Activated CD4-positive, alpha-beta T cell treated with anti-CD3 and anti-CD28 coated beads, Interleukin-2, amount 10 ng/mL, durations not matched to agents 7 days and 5 days (primary cell): ENCODE measurements at places on chromosomes 1 and 21. TPM values are rescaled to one million over a fixed set of nuclear protein-coding genes. Genes with fewer than 3 reads are reported as not detected.

- H3K27me3 ChIP-seq = no peaks in the 10 kb centered on the region
- no peak overlapping the region for H3K27ac ChIP-seq
- peaks cover 8% of the 10 kb centered on the region for H3K4me1 ChIP-seq
- no peak overlapping the region for H3K4me3 ChIP-seq
Observed at GRCh38 chr1:10179406-10180091, 30.8 kb upstream of the KIF1B start.

DNA sequence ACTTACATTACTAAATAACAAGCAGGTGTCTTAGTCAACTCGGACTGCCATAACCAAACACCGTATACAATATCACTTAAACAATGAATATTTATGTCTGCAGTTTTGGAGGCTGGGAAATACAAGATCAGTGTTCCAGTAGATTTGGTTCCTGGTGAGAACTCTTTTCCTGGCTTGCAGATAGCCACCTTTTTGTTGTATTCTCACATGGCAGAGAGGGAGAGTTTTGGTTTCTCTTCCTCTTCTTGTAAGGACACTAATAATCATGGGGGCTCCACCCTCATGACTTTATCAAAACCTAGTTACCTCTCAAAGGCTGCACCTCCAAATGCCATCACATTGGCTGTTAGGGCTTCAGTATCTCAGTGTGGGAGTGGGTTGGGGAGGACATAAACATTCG lies 82.9 kb upstream of the CACYBP start:
- H3K4me1 ChIP-seq = peaks cover 24% of the 10 kb centered on the region
- no peaks in the 10 kb centered on the region for H3K27me3 ChIP-seq
- H3K36me3 ChIP-seq = peaks cover 11% of the 10 kb centered on the region
- DNase-seq = no peak
- peak overlapping the region; percentile 59 for H3K27ac ChIP-seq

GRCh38 chr1:232176222-232176621 lies 453.7 kb downstream of the SIPA1L2 start:
- no peak overlapping the region for H3K27ac ChIP-seq
- H3K36me3 ChIP-seq = no peaks in the 10 kb centered on the region
- no peaks in the 10 kb centered on the region for H3K4me1 ChIP-seq
- H3K4me3 ChIP-seq = no peak overlapping the region
- DNase-seq = no peak

MCM3AP gene
- 94.5 TPM for total RNA-seq

DNA sequence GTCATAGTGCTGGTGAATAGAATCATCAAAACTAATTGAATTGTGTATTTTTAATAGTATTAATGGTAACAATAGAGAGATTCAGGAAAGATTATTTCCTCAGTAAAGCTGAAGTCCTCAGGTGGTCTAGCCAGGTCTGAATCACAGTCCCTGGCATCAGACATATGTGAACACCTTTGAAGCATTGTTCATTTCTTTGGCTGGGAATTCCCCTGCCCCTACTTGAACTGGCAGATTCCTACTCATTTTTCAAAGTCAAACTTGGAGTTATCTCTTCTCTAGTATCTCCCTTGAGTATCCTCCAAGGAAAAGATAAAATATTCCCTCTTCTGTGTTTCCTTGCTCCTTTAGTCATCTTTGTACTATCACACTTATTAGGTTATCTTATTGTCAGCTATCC lies 759.8 kb downstream of the ADGRL2 start:
- H3K36me3 ChIP-seq = no peaks in the 10 kb centered on the region
- no peaks in the 10 kb centered on the region for H3K27me3 ChIP-seq
- H3K4me1 ChIP-seq = no peaks in the 10 kb centered on the region
- H3K27ac ChIP-seq = no peak overlapping the region
- H3K4me3 ChIP-seq = no peak overlapping the region

ADCY10 gene
- total RNA-seq = 0.15 TPM

FMO2 gene
- not detected for total RNA-seq

DNA sequence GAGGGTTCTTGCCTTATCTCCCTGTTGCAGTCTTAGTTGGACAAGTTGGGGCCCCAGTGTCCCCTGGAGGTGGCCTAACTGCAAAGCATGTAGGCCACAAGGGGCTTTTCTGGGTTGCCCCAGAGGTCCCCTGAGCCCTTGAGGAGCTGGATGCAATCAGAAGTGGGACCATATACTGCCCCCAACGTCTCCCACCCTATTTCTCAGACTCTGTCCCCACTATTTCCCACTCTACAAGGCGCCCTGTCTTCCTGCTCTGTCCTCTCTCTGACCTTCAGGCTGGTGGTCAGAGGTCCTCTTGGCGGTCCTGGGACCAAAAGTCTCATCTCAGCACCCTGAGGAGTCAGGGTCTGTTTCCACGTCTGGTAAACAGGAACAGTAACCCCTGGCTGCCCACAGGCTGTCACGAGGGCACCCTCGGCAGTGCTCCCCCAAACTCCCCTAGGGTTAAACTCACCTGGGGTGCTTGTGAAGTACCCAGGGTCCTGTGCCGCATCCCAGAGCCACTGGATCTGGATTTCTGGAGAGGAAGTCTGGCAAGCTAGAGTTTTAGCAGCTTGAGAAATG lies 14.9 kb downstream of the PROK1 start:
- H3K27me3 ChIP-seq = peaks cover 12% of the 10 kb centered on the region
- no peak for DNase-seq
- H3K27ac ChIP-seq = no peak overlapping the region
- no peaks in the 10 kb centered on the region for H3K4me1 ChIP-seq
- H3K4me3 ChIP-seq = no peak overlapping the region

SYCP1 gene
- not detected for total RNA-seq

DNA sequence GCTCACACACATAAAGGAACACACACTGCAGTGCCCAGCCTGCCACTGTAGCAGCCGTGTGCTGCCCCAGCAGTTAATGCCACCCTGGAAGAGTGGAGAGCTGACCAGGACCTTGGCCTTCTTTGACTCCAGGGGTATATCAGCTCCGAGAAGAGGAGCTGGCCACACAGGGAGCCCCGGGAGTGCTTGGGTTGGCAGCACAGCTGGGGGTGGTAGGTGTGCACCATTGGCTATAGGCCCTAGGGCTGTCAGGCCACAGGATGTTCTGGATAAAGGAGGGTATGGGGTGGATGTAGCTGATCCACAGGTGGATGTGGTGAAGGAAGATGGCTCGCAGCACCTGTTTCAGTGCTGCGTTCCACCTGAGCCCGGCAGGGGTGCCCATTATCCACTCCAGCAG lies 640.5 kb downstream of the PLPP3 start:
- no peaks in the 10 kb centered on the region for H3K4me1 ChIP-seq
- no peak overlapping the region for H3K27ac ChIP-seq
- H3K4me3 ChIP-seq = no peak overlapping the region
- no peaks in the 10 kb centered on the region for H3K27me3 ChIP-seq
- no peak for DNase-seq
- no peaks in the 10 kb centered on the region for H3K36me3 ChIP-seq

DISP3 gene
- 0.92 TPM for total RNA-seq

- peaks cover 12% of the 10 kb centered on the region for H3K27me3 ChIP-seq
- DNase-seq = no peak
- no peak overlapping the region for H3K4me3 ChIP-seq
- no peaks in the 10 kb centered on the region for H3K4me1 ChIP-seq
Observed at GRCh38 chr1:84069236-84069845, 70.4 kb upstream of the TTLL7 start.

- H3K36me3 ChIP-seq = no peaks in the 10 kb centered on the region
- no peaks in the 10 kb centered on the region for H3K4me1 ChIP-seq
- no peak overlapping the region for H3K27ac ChIP-seq
- no peak overlapping the region for H3K4me3 ChIP-seq
Observed at GRCh38 chr1:225737161-225737560, 40.5 kb upstream of the SRP9 start.

GRCh38 chr1:64733581-64734286 lies 11.1 kb upstream of the RAVER2 start:
- no peak for DNase-seq
- H3K27me3 ChIP-seq = no peaks in the 10 kb centered on the region
- no peaks in the 10 kb centered on the region for H3K36me3 ChIP-seq
- H3K27ac ChIP-seq = no peak overlapping the region
- no peak overlapping the region for H3K4me3 ChIP-seq
- H3K4me1 ChIP-seq = no peaks in the 10 kb centered on the region

GRCh38 chr1:229270547-229271447 lies at the start of gene RAB4A:
Gene RAB4A (plus strand): TSS chr1:229271111. CDS start chr1:229271340, 229 bp downstream.
- H3K36me3 ChIP-seq = peaks cover 16% of the 10 kb centered on the region
- peak within 1 kb of the TSS; percentile 92 for H3K4me3 ChIP-seq
- H3K4me1 ChIP-seq = peaks cover 33% of the 10 kb centered on the region
- H3K27me3 ChIP-seq = peaks cover 3% of the 10 kb centered on the region
- DNase-seq = peak; percentile 73
- H3K27ac ChIP-seq = peak within 1 kb of the TSS; percentile 91

EDARADD gene
- total RNA-seq = 1.6 TPM

NMNAT2 gene
- not detected for total RNA-seq

KLF17 gene
- not detected for total RNA-seq

DNA sequence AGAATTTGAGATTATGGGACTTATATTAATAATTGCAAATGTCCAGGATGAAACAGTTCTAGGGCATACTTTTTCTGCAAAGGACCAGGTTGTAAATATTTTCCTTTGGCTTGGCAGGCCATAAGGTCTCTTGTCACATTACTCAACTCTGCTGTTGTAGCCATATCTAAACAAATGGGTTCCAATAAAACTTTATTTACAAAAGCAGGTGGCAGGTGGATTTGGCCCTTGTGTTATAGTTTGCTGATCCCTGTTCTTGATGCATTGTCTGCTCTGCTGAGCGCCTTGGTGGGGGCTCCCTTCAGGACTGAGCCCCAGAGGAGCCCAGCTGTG lies 258.5 kb downstream of the FOXD2 start:
- H3K36me3 ChIP-seq = no peaks in the 10 kb centered on the region
- no peak overlapping the region for H3K27ac ChIP-seq
- H3K4me3 ChIP-seq = no peak overlapping the region

- H3K4me1 ChIP-seq = peaks cover 17% of the 10 kb centered on the region
- H3K4me3 ChIP-seq = peak overlapping the region; percentile 43
- no peak for DNase-seq
Observed at GRCh38 chr1:222897527-222898190, 82.8 kb downstream of the DISP1 start.

TNFSF4 gene
- 2.9 TPM for total RNA-seq

PRAMEF2 gene
- not detected for total RNA-seq

GRCh38 chr1:206065547-206066145 lies 12.7 kb downstream of the RHEX start:
- no peak for DNase-seq
- peaks cover 26% of the 10 kb centered on the region for H3K4me1 ChIP-seq
- H3K27ac ChIP-seq = no peak overlapping the region
- H3K36me3 ChIP-seq = peaks cover 1% of the 10 kb centered on the region
- no peak overlapping the region for H3K4me3 ChIP-seq

DNA sequence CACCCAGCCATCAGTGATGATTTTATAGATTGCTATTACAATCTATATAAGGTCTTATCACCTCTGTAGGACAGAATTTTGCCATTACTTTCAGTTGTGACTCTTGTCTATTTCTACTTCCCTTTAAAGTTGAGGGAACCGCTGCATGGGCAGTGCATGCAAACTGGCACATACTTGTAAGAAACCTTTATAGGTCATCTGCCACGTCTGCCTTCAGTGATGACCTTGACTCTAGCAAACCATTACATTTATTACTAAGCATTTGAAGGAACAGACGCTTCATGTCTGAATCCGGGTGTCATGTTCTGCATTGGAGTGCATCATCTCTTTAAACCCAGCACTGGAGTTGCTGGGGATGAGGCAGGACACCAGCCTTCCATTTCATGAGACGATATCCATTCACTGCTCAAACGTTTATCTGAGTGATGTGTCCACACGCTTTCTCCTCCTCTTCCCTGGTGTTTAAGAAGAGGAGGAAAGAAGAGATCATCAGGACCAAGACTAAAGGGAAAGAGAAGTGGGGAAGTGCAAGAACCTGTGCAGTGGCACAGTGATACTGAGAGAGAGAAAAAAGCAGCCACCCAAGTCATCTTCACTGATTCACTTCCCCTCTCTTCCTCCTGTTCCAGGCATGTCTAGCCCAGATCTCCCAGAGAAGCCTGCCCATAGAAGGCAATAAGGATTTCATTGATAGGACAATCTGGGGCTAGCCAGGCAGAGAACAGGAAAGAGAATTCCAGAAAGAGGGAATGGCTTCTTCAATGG lies 14.1 kb downstream of the CCSAP start:
- no peaks in the 10 kb centered on the region for H3K27me3 ChIP-seq
- no peak overlapping the region for H3K27ac ChIP-seq
- peaks cover 30% of the 10 kb centered on the region for H3K36me3 ChIP-seq
- H3K4me1 ChIP-seq = peaks cover 22% of the 10 kb centered on the region

HSD3B1 gene
- not detected for total RNA-seq

DNAJC28 gene
- 0.40 TPM for total RNA-seq

GRCh38 chr1:162562470-162562828 lies 927 bp downstream of the UAP1 start:
- DNase-seq = no peak
- H3K27ac ChIP-seq = peak overlapping the region; percentile 97
- H3K36me3 ChIP-seq = peaks cover 4% of the 10 kb centered on the region
- peaks cover 31% of the 10 kb centered on the region for H3K4me1 ChIP-seq
- H3K27me3 ChIP-seq = no peaks in the 10 kb centered on the region
- peak overlapping the region; percentile 88 for H3K4me3 ChIP-seq

- no peaks in the 10 kb centered on the region for H3K27me3 ChIP-seq
- no peak for DNase-seq
- no peak overlapping the region for H3K27ac ChIP-seq
- no peaks in the 10 kb centered on the region for H3K4me1 ChIP-seq
- peaks cover 11% of the 10 kb centered on the region for H3K36me3 ChIP-seq
- H3K4me3 ChIP-seq = no peak overlapping the region
Observed at GRCh38 chr1:231796141-231796540, 169.6 kb downstream of the DISC1 start.
